NCI-H460 (cell line): ENCODE measurements at places on chromosomes 2 and 18. TPM values are rescaled to one million over a fixed set of nuclear protein-coding genes. Genes with fewer than 3 reads are reported as not detected.

The CTAGE1 gene
- total RNA-seq: not detected in 2 replicates

The ARL4C gene
- total RNA-seq: 0.69 and 1.2 TPM in 2 replicates

GRCh38 chr18:31302991-31303390, 15.0 kb upstream of the DSG1 start:
- no peak for DNase-seq

DNA sequence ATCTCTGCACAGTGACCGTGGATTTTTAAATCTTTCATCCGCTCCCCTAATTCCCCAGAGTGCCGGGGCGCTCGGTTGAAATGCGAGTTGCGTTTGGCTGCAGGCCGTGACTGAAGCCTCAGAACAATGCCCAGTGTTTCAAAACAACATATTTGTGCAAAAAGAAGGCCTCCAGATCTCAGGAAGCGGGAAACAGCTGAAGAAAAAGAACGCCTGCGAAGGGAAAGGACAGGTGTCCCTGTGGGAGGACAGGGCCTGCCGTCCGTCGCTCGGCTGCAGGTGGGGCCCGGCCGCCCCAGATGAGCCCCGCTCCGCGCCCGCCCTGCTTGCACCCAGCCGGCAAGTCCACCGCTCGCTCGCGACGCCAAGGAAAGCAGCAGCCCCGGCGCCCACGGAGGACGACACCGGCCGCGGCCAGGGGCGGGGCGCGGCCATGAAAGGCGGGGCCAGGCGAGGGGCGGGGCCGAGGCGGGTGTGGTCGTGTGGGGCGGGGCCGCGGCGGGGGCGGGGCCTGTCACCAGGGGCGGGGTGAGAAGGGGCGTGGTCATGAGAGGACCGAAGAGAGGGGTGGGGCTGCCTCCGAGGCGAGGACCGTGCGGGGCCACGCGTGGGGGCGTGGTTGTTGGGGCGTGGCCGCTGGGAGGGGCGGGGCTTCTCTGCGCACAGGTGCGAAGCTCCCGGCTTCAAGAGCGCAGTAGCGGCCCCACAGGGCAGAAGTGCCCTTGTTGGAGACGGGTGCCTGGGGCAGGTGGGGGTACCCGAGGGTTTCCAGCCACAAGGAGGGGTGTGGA, 17.6 kb upstream of the BOK start:
- DNase-seq: peak; percentile 58

DNA sequence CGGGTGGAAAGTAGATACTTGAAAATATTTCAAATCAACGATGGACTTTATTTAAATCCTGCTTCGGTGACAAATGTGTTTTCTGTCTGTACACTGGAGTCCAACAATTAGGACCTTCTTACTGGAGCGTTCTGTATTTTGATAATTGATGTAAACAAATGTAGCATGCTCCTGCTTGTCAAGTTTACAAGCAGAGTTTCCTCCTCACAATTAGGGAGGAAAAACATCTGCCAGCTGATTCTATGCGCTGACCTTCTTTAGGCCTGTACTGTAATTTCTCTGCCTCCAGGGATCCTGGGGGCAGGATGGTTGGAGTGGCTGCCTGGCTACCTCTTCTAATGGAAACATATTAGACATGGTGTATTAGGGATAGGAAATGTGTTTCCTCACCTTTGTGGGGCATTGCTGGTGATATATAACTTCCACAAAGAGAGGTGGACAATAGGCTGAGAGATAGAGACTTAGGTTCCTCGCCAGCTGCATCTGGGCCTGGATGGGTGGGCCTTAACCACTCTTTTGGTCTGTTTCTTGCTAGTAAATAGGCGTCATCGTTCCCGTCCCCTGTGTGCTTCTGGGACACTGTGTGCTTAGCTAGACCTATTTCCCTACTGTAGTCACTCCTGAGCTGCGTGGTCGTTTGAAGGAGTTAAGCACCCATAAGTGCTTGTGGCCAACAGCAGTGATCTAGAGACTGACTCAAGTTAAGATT, 19.3 kb downstream of the GATA6 start:
- no peak for DNase-seq

DNA sequence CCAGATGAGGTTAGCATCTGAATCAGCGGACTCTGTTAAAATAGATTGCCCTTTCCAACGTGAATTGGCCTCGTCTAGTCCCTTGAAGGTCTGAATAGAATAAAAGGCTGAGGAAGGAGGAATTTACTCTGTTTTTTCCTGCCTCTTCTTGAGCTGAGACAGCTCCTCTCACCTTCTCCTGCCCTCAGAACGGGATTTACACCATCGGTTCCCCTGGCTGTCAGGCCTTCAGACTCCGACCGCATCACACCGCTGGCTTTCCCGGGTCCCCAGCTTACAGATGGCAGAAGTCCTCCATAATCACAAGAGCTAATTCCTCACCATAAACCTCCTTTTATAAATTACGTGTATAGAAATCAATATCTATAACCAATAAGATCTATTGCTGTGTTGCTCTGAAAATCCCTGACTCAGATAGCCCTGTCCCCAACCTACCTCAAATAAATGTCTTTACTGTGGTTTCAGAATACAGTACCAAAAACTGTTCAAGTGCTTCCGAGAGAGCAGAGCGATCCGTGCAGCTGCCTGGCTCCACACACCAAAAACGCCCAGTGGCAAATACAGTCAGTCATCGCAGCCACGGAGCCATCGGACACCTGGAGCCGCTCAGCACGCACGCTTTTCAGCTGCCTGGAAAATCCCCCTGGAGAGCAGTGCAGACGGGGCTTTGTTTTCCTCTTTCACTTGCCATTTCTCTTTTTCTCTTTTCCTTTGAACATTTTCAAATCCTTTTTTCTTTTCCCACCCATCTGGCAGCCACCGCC, 196.9 kb downstream of the NRP2 start:
- no peak for DNase-seq

The SCN7A gene
- total RNA-seq: 0.02 and 0.03 TPM in 2 replicates

- DNase-seq: no peak
These were observed 21.0 kb downstream of the SEMA4F start for GRCh38 chr2:74675090-74675489.

GRCh38 chr2:219689676-219690628, 62.5 kb downstream of the SLC4A3 start:
- peak; percentile 47 for DNase-seq

The INHBB gene
- 0.07 TPM in 1 of 2 replicates, not detected in the other for total RNA-seq

GRCh38 chr2:34806891-34807290, 1207.8 kb upstream of the FAM98A start:
- no peak for DNase-seq

DNA sequence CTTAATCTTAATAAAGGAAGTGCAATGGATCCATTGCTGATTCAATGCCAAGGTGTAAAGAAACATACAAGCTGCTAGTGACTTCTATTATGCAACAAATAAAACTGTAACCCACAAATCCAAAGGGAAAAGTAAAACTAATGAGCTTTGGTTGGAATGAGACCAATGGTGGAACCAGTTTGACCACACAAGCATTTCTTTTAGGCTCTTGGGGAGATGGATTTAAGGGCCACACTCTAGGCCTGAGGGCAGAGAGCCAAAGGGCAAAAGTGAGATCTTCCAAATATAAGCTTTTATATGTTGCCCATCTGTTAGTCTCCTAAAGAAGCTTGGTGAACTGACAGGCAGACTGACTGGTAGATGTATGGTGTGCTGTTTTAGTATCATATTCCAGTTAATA, 41.5 kb upstream of the MMADHC start:
- no peak for DNase-seq

The MC5R gene
- not detected in 2 replicates for total RNA-seq
